Lower lobe of right lung (tissue), 2 donors: ENCODE measurements at places on chromosomes 1 and 21.

DNA sequence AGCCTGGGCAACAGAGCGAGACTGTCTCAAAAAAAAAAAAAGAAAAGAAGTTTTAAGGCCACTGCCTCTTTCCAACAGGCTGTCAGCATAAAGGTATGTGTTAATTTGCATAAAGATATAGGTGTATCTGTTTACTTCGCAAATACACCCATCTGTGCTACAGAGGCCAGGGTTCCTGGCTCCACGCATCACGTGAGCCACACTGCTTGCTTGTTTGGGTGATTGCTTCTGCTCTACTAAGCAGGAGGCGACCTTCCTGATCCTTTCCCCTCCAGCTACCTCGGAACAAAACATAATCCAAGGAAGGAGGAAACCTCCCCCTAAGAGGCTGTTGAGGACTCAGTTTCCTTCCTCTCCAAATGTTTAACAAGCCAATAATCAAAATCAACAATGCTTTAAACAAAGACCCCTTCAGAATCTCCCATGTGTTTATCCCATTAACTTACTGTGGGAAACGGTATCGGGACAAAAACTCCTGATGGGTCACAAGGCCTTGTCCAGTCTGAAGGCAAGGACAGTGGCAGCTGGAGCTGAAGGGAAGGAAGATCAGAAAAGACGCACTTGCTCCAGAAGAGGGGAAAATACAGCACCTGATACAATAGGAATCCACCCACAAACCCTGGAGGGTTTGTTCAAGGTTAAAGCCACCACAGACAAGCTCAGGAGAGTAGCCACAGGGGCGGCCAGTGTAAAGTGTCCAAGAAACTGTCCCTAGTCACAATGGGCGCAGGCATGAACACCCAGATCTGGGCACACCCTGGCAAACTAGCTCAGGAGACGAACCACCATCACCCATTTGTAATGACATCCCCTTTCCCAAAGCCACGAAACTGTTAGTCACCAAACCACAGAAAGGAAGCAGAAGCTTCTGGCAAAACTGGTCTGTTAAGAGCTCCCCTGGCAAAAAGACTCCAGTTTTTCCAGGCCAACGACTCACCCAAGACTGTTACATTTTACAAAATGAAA lies 17.2 kb downstream of the CTNNBIP1 start:
- DNase-seq, result no peak
- no peak overlapping the region for H3K4me3 ChIP-seq
- peaks cover 54% of the 10 kb centered on the region for H3K4me1 ChIP-seq
- peak overlapping the region; percentile 72 for H3K27ac ChIP-seq
- H3K36me3 ChIP-seq, result peaks cover 4% of the 10 kb centered on the region

GRCh38 chr1:160811147-160811546 lies 15.2 kb downstream of the LY9 start:
- H3K4me1 ChIP-seq, result no peaks in the 10 kb centered on the region
- no peaks in the 10 kb centered on the region for H3K36me3 ChIP-seq
- H3K27me3 ChIP-seq, result no peaks in the 10 kb centered on the region
- DNase-seq, result no peak

DNA sequence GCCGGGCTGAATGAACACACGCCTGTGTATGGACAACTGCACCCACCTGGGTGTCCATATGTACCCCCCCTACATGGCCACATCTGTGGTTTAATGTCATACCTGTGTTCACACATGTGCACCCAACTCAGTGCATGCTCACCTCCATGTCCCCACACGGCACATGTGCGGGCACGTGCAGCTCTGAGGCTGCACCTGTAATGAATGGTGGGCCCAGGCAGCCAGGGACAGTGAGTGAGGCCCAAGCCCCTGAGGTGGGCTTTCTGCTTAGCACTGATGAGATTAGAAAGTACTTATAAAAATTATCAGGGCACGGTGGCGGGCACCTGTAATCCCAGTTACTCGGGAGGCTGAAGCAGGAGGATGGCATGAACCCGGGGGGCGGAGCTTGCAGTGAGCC lies 42.5 kb upstream of the CSF3R start:
- no peak for DNase-seq
- no peaks in the 10 kb centered on the region for H3K4me1 ChIP-seq
- no peaks in the 10 kb centered on the region for H3K36me3 ChIP-seq
- no peak overlapping the region for H3K27ac ChIP-seq
- H3K27me3 ChIP-seq, result no peaks in the 10 kb centered on the region
- no peak overlapping the region for H3K4me3 ChIP-seq

DNA sequence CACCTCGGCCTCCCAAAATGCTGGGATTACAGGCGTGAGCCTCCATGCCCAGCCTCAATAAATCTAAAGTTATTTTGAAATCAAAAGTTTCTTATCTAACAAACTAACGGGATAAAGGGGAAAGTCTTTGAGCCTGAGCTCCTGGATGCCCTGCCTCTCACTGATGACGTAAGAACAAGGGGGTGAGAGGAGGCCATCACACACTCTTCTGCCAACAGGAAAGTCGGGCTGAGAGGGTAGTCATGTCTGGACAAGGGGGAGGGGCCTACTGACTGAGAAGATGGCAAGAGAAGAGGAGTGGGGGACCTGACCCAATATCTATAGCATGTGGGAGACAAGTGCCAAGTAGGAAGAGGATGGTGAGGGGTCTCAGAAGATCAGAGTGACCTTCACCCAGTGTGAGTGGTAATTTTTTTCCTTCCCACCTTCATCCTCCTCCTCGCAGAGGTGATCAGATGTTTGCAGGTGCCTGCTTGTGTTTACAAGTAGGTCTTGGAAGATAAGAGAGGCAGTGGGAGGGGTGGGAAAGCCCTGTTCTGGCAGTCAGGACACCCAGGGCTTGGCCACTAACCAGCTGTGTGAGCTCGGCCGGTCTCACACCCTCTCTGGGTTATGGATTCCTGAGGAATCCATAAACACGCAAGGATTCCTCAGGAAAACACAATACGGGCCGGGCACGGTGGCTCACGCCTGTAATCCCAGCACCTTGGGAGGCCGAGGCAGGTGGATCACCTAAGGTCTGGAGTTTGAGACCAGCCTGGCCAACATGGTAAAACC lies 9.6 kb downstream of the UQCRHL start:
- no peak for DNase-seq
- H3K4me3 ChIP-seq, result no peak overlapping the region
- H3K4me1 ChIP-seq, result peaks cover 30% of the 10 kb centered on the region
- H3K36me3 ChIP-seq, result no peaks in the 10 kb centered on the region

- no peak overlapping the region for H3K27ac ChIP-seq
- H3K36me3 ChIP-seq, result no peaks in the 10 kb centered on the region
- no peak overlapping the region for H3K4me3 ChIP-seq
- DNase-seq, result no peak
These were observed 32.3 kb upstream of the NHLH2 start for GRCh38 chr1:115873184-115873583.

DNA sequence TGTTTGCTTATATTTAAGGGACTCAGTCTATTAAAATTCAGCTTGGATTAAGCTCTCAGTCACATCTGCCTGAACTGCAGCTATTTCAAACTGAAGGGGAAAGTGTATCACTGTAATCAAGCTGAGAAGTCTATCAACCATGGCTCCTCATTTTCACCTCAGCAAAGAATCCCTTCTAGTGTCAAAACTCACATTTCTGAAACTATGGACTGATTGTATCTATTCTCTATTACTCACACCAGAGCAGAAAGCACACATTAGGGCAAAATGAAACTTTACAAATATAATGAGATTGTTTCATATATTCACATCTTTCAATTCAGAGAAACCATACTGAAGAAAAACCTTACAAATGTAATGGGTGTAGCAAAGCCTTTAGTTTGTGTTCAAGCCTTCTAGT lies 14.6 kb upstream of the C1orf146 start:
- H3K36me3 ChIP-seq, result no peaks in the 10 kb centered on the region
- no peaks in the 10 kb centered on the region for H3K27me3 ChIP-seq
- no peak overlapping the region for H3K4me3 ChIP-seq
- no peak for DNase-seq
- no peaks in the 10 kb centered on the region for H3K4me1 ChIP-seq

DNA sequence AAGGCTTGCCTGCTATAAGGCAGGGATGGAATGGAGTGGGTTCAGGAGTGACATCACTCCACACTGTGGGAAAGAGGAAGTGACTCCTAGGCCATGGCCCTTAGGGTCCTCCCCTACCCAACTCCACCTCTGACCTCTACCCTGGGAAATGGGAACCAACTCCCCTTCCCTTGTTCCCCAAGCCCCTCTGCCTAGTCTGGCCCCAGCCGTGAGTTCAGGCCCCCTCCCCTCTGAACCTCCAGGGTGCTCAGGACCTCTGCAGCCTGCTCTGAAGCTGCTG lies 3.8 kb upstream of the GUCA2A start:
- no peak overlapping the region for H3K4me3 ChIP-seq
- no peak overlapping the region for H3K27ac ChIP-seq
- no peak for DNase-seq
- no peaks in the 10 kb centered on the region for H3K27me3 ChIP-seq
- H3K4me1 ChIP-seq, result peaks cover 40% of the 10 kb centered on the region
- H3K36me3 ChIP-seq, result no peaks in the 10 kb centered on the region

GRCh38 chr1:104056786-104057185 lies 307.1 kb downstream of the AMY1C start:
- H3K27ac ChIP-seq, result no peak overlapping the region
- H3K27me3 ChIP-seq, result no peaks in the 10 kb centered on the region
- no peak for DNase-seq
- H3K36me3 ChIP-seq, result no peaks in the 10 kb centered on the region
